ENCODE measurements at places on chromosomes 11 and 22.

DNA sequence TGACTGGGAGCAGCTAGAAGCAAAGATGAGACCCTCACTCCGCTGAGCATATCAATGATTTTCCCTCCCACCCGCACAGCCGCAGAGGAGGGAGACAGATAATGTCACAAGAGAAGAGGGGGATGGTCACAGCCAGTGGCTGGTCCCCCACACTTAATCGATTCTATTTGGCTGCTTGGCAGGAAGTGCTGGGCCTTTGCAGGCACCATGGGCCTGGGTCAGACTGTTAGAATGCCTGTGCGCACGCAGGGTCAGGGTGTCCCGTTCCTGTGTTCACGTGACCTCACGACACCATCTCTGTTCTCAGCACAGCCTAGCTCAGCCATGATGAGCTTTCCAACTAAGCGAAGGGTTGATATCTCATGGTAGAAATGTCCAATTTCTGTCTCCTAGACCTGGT lies 107.0 kb downstream of the MYO18B start:
- no peak for DNase-seq

- DNase-seq: no peak
Measured at GRCh38 chr22:25666308-25666707, 75.7 kb upstream of the MYO18B start.

DNA sequence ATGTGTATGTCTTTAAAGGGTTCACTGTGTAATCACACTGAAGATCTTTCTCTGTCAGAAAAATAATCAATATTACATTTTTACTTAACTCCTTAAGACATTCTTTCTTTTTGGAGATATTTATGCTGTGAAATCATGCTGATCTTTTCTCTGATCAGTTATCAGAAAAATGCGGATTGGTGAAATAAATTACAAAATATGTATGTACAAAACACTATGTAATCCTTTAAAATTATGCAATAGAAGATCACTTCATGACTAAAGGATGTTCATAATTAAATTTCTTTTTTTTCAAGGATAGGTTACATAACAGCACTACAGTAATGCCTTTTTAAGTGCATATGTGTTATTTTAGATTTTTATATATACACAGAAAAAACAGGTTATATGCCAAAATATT lies 24.7 kb downstream of the BTBD10 start:
- no peak for DNase-seq

DNA sequence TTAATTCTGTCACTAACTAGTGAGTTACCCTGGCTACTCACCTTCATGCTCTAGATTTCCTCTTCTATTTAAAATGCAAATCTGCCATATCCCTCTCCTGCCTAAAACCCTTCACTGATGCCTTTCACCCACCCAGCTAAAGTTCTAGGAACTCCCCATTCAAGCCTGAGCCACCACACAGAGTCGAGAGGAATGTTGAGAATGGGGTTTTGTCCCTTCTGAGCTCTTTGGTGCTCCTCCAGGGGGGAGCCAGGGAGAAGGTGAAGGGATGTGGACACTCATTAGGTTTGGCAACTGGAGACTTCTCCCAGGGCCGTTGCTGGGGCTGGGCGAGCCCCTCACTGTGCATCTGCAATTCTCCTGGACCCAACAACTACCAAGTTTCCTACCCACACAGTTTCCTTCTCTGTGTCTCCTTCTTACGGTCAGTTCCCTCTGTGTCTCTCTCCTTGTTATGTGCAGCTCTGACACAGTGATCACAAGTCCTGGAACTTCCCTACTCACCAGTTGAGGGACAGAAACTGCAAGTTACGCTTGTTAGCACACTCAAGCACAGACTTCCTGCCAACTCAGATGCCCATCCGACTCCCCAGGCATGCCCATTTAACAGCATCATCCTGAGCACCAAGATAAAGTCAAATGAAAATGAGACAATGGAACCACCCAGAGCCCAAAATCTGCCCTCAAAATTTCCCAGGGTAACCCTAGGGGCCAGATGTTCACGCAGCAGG lies 6.5 kb upstream of the IL10RA start:
- DNase-seq: no peak

GRCh38 chr11:57571606-57572005 lies 4.1 kb upstream of the UBE2L6 start:
- DNase-seq: no peak

DNA sequence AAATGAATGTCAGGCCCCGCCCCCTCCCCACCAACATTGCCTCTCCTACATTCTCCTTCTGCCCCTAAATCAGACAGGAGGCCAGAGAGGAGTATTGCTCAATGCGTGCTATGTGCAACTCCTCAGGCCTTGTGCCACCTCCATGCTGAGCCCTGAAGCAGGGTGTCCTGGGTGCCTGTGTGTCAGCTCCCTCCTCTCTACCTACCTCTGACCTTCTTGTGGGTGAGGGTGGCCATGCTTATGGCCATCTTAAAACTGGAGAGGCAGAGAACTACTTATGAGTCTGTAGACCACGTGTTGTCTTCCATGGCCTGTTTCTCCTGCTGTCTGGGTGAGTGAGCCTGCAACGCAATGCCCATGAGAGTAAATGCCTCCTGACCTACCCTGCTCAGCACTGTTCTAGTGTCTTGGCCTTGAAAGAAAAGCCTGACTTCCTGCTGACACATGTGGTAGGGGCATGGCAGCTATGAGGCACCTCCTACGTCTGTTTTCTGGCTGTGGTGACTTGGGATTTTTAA lies 10.5 kb downstream of the MCAM start:
- no peak for DNase-seq

GRCh38 chr11:15053191-15053685 lies 20.2 kb upstream of the CALCB start:
- DNase-seq: no peak

GRCh38 chr11:83061883-83062282 lies 9.8 kb downstream of the RAB30 start:
- DNase-seq: no peak

DNA sequence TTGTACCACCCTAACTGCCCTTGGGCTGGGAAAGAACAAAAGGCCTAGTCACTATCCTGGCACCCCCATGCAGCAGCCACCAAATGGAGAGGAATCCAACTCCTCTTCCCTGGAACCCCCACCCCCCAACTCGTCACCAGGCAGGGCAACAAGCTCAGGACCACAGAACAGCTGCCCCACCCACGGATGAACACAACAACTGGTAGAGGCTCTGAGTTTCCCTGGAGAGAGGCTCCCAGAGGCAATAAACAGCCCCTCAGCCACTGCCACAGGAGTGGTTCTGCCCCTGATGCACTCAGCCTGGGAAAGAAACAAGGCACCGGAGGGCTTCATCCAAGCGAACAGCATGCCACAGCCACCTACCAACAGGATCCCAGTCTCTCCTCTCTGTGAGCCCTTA lies 778.4 kb upstream of the FAT3 start:
- no peak for DNase-seq

GRCh38 chr11:95767498-95767897 lies 22.1 kb downstream of the FAM76B start:
- no peak for DNase-seq

GRCh38 chr11:14148653-14149273 lies 186.2 kb downstream of the SPON1 start:
- DNase-seq: no peak

- DNase-seq: no peak
Measured at GRCh38 chr11:7501894-7502293, 11.9 kb upstream of the PPFIBP2 start.

DNA sequence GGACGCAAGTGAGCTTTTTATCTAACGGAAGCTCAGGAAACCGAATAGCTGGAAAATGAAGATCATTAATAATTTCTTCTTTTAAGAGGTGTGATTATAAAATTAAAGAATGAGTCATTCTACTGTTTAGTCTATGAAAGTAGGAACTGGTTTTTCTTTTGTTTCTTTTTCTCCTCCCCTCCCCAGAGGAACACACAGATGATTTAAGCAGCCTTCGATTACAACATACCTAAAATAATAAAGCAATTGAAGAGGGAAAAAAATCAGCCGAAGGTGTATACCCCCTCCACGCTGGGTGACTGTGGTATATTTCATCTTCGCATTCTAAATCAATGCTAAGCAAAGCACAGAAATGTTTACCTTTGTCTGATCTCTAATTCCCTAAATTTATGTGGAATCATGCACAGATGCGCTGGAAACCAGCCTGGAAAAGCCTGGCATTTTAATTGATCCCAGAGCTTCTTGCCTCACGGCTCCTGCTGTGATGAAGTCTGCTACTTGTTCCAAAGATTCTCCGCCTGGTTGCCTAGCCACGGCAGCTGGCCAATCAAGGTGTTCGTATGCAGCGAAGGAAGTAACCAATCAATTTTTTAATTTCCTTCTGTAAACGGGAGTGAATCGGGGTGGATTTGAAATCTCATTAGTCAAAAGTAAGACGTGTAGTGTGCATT lies 133.9 kb downstream of the FANCF start:
- DNase-seq: no peak

DNA sequence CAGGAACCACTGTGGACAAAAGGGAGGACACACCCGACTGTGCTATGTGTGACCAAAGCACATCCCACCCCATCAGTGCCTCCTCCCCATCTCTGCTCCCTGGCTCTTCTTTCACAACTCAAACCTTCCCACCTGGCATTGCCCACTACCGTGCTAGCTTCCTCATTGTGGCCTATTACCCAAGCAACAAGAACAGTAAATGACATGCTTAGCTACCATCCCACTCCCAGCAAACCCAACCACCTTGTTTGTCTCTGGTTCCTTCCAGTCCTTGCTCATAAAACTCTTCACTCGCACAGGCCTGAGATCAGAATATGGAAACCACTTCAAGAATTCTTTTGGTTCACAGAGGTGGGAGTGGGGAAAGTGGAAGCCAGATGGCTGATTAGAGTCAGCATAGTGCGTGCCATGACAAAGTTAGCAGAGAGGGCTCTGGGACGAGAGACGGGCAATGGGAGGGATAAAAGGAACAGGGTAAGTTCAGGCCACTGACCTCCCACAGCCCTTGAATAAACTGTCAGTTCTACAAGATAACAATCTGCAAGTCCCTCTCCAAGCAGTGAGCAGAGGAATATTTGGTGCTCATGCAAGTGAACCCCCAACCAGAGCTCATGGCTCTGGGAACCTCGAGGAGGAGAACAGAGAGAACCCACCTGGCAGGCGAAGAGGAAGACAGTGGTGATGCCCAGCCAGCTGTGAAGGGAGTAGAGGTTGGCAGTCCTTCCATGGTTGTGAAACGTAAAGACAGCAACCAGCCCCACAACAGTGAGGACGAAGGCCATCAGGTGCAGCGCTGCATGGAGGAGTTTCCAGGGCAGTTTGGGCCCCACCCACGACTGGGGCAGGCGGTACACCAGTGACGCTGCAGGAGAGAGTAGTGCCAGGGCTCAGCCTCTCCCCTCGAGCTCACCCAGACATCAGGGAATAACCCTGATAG lies 8.3 kb downstream of the CYB561A3 start:
- DNase-seq: no peak

DNA sequence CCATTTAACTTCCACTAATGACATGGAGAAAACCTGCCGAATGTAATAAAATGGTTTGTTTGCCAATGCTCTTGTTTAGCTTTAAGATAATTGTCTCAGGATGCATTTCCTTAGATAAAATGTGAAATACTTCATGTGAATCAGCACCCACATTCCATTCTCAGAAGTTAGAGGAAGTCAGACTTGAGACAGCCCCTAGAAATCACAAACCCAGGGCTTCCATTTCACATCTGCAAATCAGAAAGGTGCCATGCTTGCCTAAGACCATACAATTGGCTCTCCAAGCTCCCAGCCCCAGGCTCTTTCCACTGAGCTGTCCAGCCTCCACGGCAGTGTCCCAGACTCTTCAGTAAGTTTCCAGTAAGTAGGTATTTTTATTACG lies 35.6 kb upstream of the ADORA2A start:
- DNase-seq: no peak

- DNase-seq: no peak
Measured at GRCh38 chr22:35174401-35175038, 82.8 kb upstream of the HMGXB4 start.

- DNase-seq: no peak
Measured at GRCh38 chr11:100810146-100810545, 123.1 kb downstream of the ARHGAP42 start.

GRCh38 chr11:119622454-119623143 lies 106.4 kb downstream of the NECTIN1 start:
- DNase-seq: no peak

DNA sequence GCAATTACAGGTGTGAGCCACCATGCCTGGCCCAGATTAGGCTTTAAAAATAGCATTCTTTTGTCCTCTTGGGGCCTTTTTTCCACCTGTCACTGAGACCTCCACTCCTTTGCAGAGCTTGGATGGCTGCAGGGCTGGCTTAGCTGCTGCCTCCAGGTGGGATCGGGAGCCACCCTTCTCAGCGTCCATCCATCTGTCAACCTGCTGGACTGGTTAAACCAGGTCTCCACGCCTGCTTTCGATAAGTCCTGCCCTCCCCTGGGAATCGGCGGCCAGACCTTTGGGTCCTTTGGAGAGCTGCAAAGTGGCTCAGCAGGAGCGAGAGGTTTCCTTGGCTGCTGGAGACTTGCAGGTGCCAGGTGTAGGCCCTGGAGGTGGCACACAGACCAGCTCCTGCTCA lies 23.4 kb upstream of the GRAMD4 start:
- DNase-seq: no peak

- no peak for DNase-seq
Measured at GRCh38 chr22:37930952-37931440, 22.4 kb downstream of the C22orf23 start.

GRCh38 chr11:2678396-2678795 lies 21.4 kb downstream of the KCNQ1OT1 start:
- no peak for DNase-seq

DNA sequence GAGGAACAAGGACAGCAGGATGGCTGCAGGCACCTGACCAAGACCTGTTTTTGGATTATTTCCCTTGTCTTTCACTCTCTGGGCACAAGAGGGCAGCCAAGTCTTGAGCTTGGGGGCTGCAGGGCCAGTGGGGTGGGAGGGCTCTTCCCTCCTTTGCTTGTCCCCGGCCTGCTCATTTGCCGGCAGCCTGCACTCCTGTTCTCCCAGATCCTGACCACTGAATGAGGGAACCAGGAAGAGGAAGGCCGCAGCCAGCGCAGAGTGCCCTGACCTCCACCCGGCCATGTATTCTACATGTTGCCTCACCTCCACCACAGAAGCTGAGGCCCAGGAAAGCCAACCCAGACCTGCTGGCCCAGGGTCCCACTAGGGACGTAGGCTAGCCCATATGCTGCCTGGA lies 15.5 kb upstream of the NNMT start:
- no peak for DNase-seq

Data from type B pancreatic cell (in vitro differentiated cells).